ENCODE measurements at places on chromosomes 1 and 21.

- no peak for DNase-seq
Measured at GRCh38 chr1:231639819-231640218, 13.2 kb downstream of the DISC1 start.

GRCh38 chr21:28212061-28212460 is 780.6 kb downstream of the LTN1 start:
- no peak for DNase-seq

GRCh38 chr1:60031146-60031545 is 42.4 kb downstream of the C1orf87 start:
- no peak for DNase-seq

DNA sequence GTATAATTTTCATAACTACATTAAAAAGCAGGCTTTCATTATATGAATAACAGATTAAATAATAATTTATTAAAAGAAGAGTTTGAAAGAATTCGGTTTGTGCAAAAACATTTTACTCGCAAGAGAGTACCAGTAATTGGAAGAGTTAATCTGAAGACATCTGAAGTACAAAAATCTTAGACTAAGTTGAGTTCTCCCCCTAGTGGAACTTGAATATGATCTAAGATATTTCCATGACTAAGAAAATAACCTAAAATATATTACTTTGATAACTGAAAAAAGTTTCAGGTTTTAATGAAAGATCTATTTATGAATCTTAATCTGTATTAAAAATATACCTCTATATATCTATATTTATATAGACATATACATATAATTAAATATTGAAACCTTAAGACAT is 112.5 kb upstream of the GFI1 start:
- no peak for DNase-seq

DNA sequence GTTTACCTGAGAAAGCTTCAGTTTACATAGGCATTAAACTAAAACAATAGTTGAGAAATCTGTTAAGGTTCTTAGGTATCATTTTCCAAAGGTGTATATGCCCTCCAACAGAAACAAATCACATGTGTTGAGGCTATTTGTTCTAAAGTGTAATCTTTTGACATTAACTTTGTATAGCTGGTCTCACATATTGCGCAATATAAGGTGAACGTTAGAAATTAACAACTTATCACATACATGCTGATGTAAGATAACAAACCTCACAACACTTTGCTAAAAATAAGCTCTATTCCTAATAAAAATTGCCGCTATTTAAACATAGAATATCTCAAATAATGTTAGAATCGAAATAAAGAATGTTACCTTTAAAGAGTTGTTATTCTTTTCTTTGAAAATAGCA is 340.6 kb downstream of the SRGAP2C start:
- no peak for DNase-seq

- DNase-seq, result no peak
Measured at GRCh38 chr1:157992833-157993146, 655 bp upstream of the KIRREL1 start.

DNA sequence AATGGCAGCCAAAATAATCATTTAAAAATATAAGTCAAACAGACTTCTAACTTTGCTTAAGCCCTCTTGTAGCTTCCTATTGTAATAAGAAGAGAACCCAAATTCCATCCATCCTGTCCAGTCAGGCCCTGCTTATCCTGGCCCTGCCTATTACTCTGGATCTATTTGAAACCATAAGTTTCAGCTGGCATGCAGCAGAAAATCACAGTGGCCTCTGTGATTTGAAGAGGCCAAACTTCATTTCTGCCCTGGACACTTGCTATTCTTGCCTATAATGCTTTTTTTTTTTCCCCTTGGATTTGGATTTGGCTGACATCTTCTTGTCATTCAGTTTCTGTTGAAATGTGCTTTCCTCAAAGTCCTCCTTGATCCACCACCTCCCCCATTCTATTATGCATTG is 642.8 kb downstream of the USP25 start:
- DNase-seq, result no peak

DNA sequence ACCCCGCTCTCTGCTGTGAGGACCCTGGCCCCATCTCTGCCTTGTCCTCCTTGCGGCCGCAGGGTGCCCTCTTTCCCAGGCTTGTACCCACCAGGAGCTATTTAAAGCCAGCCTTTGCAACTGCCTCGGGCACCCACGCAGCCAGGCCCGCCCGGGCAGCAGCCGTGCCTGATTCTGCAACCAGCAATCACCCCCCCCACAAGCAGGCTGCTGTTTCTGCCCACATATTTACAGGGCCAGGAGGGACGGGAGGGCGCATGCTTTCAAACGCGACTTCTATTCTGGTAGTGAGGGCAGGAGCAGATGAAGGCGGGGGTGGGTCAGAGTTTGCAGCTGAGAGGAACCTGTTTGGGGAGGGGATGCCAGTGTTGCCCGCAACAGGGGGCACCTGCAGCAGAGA is 13.6 kb downstream of the GABRD start:
- DNase-seq, result no peak

- no peak for DNase-seq
Measured at GRCh38 chr1:23081376-23081775, 62.1 kb downstream of the KDM1A start.

DNA sequence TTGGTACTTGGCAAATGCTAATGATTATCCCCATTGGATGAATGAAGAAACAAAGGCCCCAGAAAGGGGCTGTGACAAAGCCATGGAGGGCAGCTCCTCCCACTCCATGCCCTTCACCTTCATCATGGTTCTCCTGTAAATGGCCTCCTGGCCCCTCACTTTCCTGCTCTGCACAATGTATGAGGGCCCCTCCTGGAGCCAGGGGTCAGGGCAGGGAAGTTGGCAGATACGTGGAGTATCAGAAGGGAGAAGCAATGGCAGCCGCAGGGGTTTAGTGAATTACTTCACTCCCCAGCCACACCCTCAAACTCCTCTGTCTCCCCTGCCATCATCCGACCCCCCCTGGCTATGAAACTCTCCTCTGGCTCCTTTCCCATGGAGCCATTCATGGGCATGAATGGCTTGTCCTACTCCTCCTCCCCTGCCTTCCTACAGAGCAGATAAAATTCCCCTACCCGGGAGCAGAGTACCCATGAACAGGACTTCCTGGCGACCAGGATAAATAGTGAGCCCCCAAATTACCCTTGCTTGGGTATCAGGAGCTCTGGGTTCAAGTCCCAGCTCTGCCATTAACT is 86.3 kb downstream of the CAMK2N1 start:
- no peak for DNase-seq

DNA sequence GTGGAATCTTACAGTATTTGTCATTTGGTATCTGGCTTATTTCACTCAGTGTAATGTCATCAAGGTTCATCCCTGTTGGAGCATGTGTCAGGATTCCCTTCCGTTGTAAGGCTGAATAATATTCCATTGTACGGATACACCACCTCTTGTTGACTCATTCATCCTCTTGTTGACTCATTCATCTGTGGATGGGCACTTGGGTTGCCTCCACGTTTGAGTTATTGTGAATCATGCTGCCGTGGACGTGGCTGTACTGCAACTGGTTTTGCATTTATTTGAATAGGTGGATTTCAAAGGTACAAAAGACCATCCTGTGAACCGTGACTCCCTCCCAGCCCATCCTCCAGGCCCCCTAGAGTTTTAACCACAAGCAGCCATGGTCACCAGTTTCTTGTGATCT is 11.9 kb upstream of the TCP10L start:
- no peak for DNase-seq

DNA sequence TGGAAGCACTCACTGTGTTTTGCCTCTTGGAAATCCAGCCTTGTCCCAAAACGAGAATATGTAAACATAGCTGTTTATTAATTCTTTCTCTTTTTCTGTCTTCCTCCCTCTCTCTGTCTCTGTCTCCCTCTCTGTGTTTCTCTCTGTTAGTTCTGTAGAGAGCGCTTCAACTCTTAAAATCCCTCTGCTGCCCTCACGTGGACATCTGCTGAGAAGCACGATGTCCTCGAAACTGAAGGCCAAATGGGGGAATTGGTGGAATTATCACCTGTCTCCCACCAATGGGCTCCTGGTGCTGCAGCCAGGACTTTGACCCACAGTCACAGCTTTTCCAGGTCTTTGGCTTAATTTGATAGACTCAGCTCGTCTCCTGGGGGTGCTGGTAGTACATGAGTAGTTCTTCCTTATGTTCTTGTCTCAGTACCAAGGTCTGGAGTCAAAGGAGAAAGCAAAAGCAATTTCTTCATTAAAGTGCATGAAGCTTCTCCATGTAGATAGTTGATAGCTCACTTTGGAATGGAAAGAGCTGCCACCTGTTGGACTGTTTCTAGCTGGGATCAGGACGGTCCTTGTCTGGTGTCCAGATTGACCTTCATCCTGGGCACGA is 5.5 kb upstream of the GBP6 start:
- peak; percentile 30 for DNase-seq

GRCh38 chr1:168273575-168273974 is 7.1 kb upstream of the TBX19 start:
- DNase-seq, result no peak

- no peak for DNase-seq
Measured at GRCh38 chr1:229864686-229865230, 202.3 kb upstream of the GALNT2 start.

- no peak for DNase-seq
Measured at GRCh38 chr1:187959062-187959461, 1130.3 kb downstream of the PLA2G4A start.

- no peak for DNase-seq
Measured at GRCh38 chr1:170114906-170115305, 30.9 kb upstream of the NTMT2 start.

- no peak for DNase-seq
Measured at GRCh38 chr1:168535536-168535935, 8.3 kb downstream of the XCL2 start.

- no peak for DNase-seq
Measured at GRCh38 chr1:225201447-225201846, 226.4 kb downstream of the LBR start.

DNA sequence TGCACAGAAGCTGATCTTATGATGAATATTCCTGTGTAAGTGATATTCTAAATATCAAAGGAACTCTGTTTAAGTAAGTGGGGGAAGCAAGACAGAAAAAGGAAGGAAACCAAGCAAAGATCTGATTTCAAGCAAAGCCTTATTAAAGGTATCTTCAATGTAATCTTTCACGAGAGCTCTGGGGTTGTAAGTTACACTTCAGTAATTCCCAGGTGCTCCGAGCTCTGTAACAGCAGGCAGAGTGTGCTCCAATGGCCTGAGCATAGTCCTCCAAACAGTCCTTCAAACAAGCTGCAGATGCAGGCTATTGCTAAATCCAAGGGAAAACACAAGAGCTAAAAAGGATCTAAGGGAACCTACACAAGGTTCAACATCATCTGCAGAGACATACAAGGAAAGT is 949.7 kb upstream of the TMPRSS15 start:
- no peak for DNase-seq

GRCh38 chr1:181987334-181987895 is 74.1 kb downstream of the ZNF648 start:
- no peak for DNase-seq

GRCh38 chr21:24935991-24936390 is 671.3 kb downstream of the MRPL39 start:
- DNase-seq, result no peak

DNA sequence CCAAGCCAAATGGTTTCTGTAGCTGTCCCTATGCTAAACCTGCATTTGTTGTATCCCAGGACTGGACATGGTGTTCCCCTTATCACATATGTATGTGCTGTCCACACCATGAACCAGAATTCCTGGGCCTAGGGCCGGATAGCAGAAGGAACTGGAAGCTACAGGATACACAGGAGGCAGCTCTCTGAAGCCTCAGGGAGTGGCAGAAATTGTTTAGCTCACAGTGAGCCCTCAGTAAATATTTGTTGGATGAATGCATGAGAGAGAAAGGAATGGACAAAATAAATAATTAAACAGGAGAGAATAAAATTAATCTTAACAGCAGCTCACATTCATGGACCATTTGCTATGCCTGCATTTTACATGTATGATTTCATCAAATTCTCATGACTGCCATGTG is 2.1 kb downstream of the NIPAL3 start:
- no peak for DNase-seq

- no peak for DNase-seq
Measured at GRCh38 chr1:86085741-86086409, 70.7 kb downstream of the COL24A1 start.

DNA sequence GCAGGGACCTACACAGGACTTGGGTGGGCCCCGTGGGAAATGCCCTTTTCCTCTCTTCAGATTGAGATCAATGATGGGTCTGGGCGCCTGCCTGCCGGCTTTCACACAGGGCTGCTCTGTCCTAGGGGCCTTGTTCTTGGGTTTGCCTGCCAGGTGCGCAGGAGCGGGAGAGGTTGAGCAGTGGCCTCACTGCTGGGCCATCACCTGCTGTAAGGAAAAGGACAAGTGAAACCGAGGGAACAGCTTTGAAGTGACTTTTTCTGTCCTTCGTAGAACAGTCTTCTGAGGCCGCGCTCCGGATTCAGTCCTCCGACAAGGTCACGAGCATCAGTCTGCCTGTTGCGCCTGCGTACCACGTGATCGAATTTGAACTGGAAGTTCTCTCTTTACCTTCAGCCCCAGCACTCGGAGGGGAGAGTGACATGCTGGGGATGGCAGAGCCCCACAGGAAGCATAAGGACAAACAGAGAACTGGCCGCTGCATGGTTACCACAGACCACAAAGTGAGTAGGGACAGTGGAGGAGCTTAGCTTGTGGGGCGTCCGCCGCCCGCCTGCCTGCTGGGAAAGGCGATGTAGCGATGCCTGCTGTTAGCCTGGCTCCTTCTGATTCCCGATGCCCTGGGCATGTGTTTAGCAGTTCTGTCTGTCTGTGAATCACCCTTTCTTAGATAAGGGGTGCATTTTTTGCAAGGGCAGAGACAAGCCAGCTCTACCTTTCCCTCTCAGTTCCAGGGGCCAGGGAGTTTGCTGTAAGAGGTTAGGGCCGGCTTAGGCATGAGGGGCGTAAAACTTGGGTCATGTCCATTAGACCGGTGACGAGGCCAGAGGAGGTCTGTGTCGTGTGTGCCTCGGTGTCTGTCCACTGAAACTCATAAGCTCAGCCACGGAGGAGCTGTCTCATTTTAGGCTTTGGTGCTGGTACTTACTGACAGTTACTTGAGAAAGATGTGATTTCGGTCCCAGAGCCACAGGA is 19.5 kb upstream of the PWP2 start:
- DNase-seq, result no peak

DNA sequence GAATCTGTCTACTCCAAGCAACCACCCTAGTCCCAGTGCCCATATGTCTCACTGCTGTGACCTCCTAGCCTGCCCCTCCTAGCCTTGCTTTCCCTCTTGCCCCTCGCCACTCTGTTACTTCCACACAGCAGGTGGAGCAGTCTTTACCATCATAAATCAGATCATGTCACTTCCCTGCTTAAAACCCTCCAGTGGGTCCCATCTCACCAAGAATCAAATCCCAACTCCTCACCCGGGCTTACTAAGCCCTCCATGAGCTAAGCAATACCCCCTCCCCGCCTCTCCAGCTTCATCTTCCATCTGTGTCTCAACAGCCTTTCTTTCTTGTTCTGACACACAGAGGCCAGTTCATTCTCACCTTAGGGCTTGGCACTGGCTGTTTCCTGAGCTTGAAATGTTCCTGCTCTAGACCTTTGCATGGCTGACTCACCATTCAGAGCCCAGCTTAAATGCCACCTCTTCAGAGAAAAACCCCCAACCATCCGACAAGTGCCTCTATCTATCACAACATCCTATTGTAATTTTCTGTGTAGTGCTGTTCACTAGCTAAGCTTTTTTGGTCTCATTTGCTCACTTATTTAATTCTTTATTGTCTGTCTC is 22.3 kb downstream of the KNCN start:
- DNase-seq, result no peak

All from NCI-H1930 (cell line).